ENCODE measurements at places on chromosomes 1 and 21.

DNA sequence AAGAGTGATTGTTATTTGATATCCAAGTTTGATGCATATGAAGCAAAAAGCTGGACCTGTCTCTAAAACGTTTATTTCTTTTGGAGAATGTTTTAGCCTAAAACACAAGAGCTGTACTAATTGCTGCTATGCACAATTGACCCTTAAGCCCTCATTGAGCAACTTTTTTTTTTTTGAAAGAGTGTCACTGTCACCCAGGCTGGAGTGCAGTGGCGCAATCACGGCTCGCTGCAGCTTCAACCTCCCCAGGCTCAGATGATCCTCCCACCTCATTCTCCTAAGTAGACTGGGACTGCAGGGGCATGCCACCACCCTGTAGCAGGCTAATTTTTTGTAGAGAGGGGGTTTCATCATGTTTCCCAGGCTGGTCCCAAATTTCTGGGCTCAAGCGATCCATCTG lies 129.1 kb downstream of the PIK3R3 start:
- no peak for DNase-seq

- DNase-seq = no peak
Measured at GRCh38 chr1:244060117-244060516, 9.0 kb downstream of the ZBTB18 start.

DNA sequence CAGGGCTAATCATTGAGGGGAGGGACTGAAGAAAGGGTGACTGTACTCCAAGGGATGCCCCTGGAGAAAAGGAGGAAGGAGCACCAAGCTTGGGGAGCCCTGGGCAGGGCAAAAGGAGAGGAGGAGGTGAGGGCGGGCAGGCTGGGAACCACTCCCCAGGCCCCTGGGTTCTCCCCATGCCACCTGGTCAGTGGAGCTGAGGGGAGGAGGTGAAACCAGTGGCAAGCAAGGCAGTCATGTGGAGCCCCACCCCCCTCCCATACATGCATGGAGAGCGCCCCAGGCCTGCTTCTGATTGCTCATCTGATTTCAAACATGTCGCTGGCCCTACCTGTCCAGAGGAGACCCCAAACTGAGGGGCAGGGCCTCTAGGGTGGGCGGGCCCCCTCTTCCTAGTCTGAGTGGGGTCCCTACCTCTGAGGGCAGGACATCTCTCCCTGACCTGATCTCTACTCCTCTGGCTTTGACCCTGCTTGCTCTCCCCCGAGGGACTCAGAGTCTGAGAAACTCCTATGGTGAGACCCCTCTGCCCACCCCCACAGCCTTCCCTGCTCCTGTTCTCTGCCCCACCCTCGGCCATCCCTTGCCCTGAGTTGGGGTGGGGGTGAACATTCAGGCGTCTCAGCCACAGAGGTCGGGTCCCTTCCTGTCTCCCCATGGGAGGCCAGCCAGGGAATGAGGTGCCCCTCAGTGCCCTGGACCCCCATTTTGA lies 18.6 kb downstream of the INSRR start:
- DNase-seq = no peak

- DNase-seq = no peak
Measured at GRCh38 chr1:160166166-160166868, 14.9 kb downstream of the ATP1A4 start.

DNA sequence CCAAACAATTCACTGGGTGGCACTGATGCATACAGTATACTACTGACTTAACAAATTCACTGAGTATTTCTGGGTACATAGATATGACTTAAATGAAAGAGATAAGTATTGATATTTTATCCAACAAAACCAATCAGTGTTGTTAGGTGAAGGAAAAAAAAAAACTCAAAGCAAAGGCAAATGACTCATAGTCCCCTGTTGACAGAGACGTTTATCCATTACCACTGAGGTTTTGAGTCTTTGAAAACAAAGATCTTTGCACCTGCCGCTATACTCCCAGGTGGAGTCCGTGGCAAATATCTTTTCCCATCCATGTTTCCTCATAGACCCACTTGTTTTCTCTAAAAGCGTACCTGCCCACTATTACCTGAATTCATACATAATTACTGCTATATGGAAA lies 18.4 kb downstream of the DYNLT5 start:
- no peak for DNase-seq

DNA sequence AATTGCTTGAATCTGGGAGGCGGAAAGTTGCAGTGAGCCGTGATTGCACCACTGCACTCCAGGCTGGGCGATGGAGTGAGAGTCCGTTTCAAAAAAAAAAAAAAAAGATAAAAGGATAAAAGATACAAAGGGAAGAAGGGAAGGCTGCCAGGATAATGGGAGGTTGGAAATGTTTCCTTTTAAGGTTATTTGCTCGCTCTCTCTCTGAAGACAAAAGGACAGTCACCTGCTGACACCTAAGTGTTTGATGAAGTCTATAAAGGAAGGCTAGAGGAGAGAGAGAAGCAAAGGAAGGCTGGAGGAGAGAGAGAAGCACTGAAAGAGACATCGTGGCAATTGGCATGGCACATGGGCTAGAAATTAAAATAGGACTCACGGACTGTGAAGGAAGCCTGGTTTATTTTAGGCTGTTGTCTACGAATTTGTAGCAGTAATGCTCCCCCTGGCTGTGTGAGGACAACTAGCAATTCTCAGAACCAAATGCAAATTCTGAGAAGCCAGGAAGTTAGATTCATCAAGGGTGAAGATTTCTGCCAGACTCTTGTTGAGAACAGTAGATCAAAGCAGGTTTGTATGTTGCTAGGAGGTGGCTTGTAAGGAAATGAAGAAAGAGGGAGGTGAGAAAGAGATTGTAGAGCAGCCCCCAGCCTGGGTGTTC lies 154.2 kb downstream of the ZP4 start:
- no peak for DNase-seq

All from choroid plexus epithelial cell (primary cell).